Activated effector memory CD4-positive, alpha-beta T cell treated with Interleukin-2 at 50 U/mL for 16 hours (primary cell): ENCODE measurements at places on chromosomes 11 and 22.

GRCh38 chr11:62879235-62879978 lies 1.3 kb upstream of the SLC3A2 start:
- no peak for DNase-seq

DNA sequence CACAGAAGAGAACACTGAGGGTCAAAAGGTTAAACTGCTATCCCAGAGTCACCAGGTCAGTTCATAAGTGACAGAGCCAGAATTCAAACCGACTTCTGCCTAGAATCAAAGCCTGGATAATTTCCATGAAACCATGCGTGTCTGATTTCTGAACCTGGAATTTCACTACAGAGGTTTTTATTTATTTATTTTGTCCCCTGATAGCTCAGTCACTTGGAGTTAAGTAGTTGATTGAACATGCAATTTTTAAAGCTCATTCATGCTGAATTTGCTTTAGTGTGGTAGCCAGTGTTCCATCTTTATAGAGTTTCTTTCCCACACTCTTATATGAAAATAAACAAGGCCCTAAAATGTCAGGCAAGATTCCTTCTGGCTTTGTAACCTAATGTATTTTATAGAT lies 93.2 kb downstream of the NAV2 start:
- DNase-seq = no peak

DNA sequence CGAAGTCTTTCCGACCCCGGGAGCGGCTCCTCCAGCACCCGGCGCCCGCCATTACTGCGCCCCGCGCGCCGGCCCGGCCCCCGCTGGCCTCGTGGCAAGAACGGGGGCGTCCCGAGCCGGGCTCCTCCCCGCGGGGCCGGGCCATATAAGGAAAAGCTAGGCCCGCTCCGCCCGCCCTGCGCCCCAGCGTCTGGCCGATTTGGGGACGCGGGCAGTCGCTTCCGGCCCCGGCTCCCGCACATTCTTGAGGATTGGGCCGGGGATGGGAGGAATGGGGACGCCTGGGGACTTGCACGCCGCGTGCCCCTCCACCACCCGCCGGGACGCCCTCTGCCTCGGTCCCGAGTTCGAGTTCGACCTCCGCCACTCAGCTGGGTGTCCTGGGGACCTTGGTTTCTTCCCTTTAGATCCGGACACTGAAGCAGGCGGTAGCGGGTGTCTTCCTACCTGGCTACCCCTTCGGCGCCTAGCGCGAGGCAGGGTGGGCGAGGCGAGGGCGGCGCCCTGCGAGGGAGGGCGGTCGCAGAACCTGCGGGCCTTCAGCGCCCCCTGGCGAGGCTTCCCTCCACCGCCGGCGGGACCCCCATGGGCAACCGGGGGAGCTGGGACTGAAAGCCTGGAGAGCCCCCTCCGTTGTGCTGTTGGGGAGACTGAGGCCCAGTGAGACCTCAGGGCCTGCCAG lies 3.8 kb downstream of the SMTN start:
- DNase-seq = peak; percentile 78

- DNase-seq = no peak
Measured at GRCh38 chr11:131311776-131312514, 58.5 kb upstream of the NTM start.

- no peak for DNase-seq
Measured at GRCh38 chr11:59866397-59866796, at the start of gene TCN1. TCN1 (minus strand) TSS chr11:59866487; CDS start chr11:59866470, 17 bp downstream.

- no peak for DNase-seq
Measured at GRCh38 chr22:35657571-35658312, 9.5 kb downstream of the APOL6 start.

DNA sequence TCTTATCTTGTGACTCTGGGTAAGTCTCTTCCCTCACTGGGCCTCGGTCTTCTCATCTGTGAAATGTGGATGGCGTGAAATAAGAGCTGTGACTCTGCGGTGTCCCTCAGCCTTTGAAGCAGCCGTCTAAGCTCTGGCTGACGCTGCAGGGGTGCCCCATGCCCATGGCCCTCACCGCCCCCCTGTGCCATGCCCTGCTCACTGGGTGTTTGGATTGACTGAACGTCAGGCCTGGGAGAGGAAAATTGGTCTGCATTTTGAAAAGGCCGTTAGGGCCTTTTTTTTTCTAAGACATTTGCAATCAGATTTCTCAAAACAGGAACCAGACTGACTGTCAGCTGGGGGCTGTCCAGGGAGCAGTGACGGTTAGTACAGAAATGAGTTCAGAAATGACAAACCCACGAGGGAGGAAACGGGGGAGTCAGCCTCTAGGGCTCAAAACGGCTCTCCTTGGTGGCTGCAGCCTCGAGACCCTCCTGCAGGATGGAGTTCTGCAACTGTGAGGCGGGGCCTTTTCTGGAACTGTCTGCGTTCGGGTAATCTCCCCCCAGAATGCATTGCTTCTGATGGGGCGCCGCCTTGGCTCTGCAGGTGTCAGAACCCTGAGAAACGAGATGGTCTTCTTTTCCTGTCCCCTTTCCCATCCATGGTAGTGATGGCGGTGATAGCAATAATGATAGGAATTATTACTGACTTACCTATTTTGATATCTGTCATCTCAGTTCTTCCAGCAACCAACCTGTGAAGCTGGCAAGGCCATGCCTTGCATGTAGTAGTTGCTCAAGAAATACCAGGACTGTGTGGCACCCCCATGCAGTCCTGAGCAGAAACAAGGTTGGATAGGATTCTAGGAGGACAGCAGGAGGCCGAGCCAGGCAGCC lies 2.0 kb downstream of the GRK2 start:
- peak; percentile 41 for DNase-seq

DNA sequence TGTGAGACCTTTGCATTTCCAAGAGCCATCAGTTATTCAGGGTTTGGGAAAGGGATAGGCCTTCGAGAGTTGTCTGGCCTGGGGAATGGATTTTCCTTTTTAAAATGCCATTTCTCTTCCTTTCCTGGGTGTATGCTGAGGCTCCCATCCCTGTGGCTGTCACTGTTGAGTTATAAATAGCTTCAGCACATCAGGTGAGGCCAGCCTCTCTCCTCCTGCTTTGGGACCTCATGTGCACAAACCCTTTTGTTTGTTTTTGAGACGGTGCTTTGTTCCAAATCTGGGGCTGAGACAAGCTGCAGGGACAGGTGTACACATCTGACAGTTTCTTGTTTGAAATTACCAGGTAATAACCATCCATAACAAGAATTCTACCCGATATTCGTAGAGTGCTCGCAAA lies 1.3 kb downstream of the TEF start:
- no peak for DNase-seq

DNA sequence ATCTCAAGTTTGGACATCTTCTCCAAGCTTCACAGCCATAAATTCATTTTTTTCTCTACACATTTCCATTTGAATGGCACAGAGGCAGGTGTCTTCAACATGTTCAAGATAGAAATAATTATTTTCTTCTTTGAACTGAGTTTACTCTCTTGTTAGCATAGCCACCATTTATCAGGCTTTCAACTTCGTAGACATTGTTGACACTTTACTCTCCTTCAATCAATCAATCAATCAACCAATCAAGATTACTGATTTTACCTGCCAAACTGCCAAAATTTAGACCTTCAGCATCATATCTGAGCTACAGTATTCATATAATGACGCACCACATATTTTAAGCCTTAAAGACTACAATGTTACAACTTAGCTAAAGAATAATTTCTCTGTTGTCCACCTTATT lies 300.1 kb upstream of the LUZP2 start:
- DNase-seq = no peak

- DNase-seq = no peak
Measured at GRCh38 chr11:31940371-31941037, 129.4 kb upstream of the PAX6 start.

DNA sequence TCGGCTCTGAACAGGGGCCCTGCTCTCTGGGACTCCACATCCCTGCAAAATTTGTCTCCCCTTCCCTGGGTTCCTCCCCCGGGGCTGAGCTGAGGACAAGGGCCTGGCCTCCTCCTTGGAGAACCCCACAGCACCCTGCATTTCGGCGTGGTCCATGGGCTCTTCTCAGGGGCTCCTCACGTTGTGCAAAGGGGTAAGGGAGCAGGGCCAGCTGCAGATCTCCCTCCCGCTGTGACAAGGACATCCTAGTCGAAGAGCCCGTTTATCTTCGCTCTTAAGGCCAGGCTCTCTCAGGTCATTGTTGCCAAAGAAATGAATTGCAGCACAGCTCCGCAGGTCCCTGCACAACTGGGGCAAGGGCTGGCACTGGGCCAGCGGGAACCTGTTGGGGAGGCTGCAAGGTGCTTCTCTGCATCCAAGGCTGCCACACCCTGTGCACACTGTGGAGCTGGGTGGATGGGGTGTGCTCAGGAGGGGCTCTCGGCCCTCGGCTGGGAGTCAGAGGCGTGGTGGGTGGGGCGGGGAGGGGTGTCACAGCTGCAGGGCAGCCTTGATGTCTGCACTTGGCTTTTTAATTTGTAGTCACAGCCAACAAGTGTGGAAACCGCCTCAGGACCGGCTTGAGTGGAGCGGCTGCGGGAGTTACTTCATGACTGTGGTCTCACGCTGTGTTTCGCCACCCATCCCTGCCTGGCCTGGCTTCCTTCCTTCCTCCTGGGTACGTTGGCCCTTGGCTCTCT lies 26.6 kb upstream of the SEPTIN5 start:
- no peak for DNase-seq

GRCh38 chr11:120403966-120404365 lies 67.8 kb downstream of the ARHGEF12 start:
- DNase-seq = no peak

DNA sequence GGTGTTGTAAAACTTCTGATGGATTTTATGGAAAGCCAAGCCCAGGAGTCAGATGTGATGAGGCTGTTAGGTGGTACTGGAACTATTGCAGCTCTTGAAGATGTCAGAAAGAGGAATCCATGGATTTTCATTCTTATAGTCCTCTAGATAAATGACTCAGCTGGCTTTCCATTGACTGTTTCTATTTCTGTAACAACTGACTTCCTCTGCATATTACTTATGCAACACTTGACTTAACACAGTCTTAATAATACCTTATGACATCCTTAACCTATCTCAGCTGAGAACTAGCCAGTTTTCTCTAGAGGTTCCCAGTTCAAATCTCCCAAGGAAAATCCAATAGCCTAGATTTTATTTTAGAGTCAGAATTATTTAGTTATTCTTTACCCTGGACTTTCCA lies 263.8 kb downstream of the LUZP2 start:
- no peak for DNase-seq

DNA sequence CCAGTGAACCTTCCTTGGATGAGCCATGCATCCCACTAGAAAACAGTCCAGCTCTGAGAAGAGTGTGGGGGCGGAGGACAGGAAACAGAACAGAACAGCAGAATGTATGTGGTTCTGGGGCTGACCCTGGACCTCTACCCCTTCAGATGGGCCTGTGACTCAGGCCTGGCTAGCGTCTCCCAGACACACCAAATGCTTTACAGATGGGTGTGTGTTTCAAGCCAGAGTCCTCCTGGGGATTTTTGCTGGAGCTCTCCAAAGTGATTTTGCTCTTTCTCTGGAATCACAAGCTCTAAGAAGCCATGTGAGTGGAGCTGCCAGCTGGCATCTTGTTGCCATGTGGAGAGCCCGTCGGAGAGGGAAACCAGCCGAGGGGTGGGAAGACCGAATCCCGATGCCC lies 13.2 kb upstream of the C1QTNF4 start:
- no peak for DNase-seq

DNA sequence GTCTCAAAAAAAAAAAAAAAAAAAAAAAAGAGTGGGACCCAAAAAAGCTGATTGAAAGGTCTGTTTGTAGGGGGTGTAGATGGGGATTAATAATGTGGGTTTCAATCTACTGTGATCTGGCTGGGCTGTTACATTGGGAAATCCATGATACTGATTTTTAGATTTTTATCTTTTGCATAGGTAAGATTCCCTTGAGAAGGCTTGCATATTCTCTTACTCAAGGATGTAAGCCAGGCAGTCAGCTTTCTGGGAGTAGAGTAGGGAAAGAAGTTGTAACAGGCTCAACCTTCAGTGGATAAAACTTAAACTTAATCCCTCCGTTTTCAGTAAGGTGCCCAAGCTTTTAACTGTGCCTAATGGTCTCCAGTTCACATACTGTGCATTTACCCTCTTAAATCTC lies 1.9 kb upstream of the CHEK1 start:
- no peak for DNase-seq

GRCh38 chr11:125960771-125961170 lies 14.9 kb downstream of the VSIG10L2 start:
- DNase-seq = no peak

DNA sequence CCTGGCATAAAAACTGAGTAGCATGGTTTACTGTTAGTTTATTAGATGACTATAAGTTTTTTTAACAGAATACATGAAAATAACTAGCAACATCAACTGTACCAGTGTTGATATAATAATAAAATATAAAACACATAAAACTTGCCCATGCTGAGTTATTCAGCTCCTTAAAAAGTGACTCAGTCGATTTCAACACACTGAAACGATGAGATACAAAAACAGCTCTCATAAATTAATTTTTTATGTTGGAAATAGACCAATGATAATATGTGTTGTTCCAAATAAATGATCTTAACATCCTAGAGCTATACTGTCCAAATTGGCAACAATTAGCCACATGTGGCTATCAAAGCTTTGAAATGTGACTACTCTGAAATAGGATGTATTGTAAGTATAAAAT lies 15.9 kb downstream of the PDGFD start:
- DNase-seq = no peak

- no peak for DNase-seq
Measured at GRCh38 chr11:82261367-82261766, 472.3 kb downstream of the FAM181B start.

DNA sequence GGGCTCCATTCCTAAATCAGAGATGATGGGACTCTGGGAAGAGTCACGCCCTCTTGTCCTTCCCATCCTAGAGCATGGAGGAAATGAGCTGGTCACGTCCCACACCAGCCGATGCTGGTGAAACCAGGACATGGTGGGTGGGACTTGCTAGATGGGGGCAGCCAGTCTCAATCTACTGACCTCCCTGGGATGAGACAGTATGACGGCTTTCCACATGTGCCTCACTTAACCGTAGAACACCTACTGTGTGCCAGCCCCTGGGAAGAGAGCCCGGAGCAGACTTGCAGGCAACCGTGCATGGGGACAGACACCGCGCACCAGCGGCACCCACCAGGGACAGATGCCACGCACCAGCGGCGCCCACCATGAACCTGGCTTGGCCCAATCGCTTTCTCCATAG lies 3.8 kb downstream of the OSBPL5 start:
- DNase-seq = no peak

DNA sequence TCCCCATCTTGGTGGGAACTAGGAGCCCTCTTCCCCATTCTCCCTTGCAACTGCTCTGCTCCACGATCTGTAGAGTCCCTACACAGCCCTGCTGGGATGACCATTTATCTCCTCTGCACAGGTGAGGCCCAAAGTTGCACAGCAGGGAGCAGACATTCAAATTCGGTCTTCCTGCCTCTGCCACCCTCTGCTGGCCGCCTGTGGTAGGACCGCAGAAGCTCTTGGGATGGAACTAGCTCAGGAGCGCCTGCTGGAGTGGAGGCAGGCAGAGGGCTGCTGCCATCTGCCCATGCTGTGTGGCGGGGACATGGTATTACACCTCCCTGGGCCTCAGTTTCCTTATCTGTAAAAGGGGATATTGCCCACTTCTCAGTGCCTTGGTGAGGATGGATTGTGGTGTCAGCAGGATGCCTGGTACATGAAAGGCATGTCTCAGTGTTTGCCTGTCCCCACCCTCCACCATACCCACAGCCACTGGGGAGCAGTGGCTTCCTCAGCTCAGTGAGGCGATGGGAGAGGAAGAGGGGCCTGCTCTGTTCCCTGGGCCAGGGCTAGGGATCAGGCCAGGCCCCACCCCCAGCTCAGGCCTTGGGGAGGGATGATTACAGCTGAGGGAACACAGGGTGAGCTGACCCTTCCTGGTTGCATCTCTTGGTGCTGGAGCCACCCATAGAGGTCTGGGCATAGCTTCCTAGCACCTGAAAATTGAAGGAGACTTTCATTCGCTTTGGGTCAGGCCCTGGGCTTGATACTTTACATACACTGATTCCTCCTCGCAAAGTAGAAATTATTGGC lies 11.3 kb upstream of the OMP start:
- DNase-seq = peak; percentile 65

- DNase-seq = peak; percentile 74
Measured at GRCh38 chr22:20156611-20157429, 6.0 kb upstream of the CCDC188 start.
